ENCODE measurements at places on chromosomes 5 and 9. TPM values are rescaled to one million over a fixed set of nuclear protein-coding genes. Genes with fewer than 3 reads are reported as not detected.

The ELOVL7 gene
- polyA plus RNA-seq, result 12.0 TPM

GRCh38 chr9:23849379-23850035 lies 23.5 kb upstream of the ELAVL2 start:
- no peak for DNase-seq

DNA sequence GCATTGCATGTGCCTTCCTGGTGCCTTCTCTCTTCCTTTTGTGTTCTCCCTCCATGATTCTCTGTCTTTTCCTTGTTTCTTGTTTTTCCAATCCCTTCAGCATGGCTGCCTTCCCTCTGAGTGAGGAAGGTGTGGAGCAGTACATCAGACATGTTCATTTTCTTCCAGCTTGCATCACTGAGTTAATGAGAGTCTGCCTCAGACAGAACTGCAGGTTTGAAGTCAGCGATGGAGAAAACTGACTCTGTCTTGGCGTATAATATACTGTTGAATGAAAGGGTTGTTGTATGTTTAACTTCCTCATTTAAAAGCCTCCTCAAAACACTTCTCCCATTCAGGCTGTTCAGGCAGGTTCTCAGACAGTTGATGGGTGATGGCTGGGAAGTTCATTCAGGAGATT lies 129.3 kb downstream of the KDM4C start:
- DNase-seq, result no peak

- DNase-seq, result no peak
Measured at GRCh38 chr9:126500600-126501382, 112.9 kb upstream of the LMX1B start.

GRCh38 chr5:55584398-55585205 lies 49.8 kb upstream of the PLPP1 start:
- DNase-seq, result no peak

GRCh38 chr9:114641967-114642366 lies 15.6 kb downstream of the TEX53 start:
- DNase-seq, result no peak
